ENCODE measurements at places on chromosomes 7 and 10.

- DNase-seq, result no peak
Measured at GRCh38 chr7:101411508-101411874, 48.8 kb downstream of the COL26A1 start.

- no peak for DNase-seq
Measured at GRCh38 chr10:30510932-30511700, 77.1 kb downstream of the MAP3K8 start.

- DNase-seq, result no peak
Measured at GRCh38 chr7:3825491-3825890, 524.4 kb downstream of the SDK1 start.

DNA sequence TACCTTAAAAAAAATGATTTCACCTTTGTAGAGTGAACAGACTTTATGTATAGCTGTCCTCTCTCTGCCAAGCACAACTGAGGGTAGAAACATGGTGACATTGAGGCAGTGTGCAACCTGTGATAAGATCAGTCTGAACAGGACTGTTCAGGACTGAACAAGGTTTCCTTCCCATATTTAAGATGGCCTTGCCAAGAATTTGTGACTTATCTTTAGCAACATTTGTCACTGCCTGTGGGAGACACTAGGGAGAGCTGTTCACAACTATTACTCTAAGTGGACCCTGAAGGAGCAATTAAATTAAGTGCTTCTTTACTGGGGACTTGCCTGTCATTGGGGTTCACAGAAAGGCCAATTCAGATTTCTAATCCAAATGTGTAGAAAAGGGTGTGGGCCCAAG, 6.7 kb downstream of the OR13A1 start:
- DNase-seq, result no peak

DNA sequence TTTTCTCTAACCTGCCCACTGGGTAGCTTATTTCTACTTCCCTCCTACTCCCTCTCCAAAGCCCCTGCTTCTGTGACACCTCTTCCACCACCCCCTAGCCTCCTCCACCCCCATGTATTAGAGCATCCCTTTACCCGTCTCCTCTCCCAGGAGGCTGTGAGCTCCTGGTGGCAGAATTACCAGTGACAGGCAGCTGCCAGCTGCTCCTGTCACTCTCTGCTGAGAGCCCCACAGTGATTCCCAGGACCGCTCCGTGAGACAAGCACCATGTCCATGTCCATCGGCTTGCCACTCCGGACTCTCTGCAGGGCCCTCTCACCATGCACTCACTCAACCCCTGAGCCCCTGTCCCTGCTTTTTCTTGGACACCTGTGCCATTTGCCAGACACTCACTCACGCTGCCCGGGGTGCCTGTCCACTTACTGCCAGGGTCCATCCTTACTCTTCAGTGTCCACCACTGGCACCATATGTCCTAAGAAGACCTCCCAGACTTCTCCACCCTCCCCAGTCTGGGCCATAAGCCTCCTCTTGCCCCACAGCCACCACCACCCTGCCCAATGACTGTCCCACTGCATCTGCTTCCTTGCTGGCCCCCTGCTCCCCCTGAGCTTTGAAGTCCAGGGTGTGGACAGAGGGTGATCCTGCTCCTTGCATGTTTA, 9.8 kb downstream of the WDFY4 start:
- DNase-seq, result no peak

- no peak for DNase-seq
Measured at GRCh38 chr7:20839196-20839735, 52.6 kb upstream of the SP8 start.

DNA sequence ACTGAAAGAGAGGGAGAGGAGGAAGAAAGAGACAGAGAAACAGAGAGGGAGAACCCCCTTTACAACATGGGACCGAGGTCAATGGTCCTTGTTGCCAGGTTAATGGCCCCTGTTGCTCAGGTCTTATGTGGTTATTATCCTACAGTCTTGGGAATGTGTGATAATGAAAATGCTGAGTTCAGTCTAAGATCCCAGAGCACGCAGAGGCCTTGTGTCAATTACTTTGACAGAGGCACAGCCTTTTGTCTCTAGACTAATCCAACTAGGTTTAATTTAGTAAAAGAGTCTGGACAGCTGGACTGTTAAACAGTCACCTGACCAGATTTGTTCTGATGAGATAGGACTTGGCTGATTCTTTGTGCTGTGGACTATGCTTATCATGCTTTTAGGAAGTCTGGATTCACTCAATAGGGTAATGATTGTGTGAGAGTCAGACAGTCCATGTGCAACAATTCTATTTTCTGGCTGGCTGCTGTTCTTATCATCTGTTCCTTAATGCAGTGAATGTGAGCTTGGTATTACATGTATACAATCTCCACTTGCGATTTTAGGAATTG, 157.4 kb upstream of the MAGI2 start:
- DNase-seq, result no peak

DNA sequence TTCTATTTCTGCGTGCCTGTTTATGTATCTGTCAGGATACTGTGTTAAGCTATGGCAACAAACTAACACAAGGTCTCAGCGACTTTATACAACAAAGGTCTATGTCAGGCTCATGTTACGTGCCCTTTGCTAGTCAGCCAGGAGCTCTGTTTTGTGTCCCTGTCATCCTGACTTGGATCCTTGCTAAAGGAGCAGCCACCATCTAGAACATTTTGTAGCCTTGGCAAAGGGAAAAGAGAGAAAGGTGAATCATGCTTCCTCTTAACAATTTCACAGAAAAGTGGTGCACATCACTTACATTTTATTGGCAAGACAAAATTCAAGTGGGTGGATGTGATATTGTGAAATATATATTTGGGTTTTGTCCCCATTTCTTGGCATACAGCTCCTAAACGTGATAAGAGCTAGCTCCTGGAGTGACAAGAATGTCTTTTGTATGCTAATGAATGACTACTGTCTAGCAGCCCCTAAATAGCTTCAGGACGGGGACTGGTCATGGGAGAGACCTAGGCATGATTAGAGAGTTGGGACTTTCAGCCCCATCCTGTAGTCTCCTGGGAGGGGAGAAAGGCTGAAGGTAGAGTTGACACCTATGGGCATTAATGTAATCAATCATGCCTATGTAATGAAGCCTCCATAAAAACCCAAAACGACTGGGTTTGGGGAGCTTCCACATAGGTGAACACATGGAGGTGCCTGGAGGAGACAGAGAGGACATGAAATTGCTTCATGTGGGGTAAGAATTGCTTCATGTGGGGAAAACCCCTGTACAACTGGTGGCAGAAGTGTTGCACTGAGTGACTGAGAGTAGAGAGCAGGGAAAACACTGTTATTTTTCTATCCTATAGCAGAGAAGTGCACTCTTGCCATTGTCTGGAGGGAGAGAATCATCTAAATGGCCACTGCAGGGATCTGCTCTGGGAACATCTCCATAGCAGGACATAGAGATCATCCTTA, 33.0 kb downstream of the MRPL32 start:
- DNase-seq, result no peak

DNA sequence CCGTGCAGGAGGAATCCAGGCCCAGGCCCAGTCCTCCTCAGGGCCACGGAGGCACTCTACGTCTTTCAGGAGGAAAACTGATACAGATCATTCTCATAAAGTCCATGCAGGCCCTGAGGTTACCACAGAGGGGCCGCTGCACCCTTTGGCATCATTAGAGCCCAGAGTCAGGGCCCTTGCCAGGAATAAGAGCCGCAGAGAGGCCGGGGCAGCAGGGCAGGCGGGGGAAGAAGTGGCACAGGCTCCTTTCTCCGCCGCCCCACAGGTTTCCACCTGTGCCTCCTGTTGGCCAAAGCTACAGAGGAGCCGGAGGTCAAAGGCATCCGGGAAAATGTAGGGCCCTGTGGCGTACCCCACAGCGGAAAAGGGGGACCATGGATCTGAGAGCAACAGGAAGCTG, 366.6 kb upstream of the SHH start:
- DNase-seq, result no peak

- DNase-seq, result peak; percentile 41
Measured at GRCh38 chr10:98425511-98426352, 10.8 kb upstream of the PYROXD2 start.

- no peak for DNase-seq
Measured at GRCh38 chr7:151792086-151792485, 84.8 kb downstream of the PRKAG2 start.

GRCh38 chr7:159197066-159197975, 52.7 kb upstream of the VIPR2 start:
- DNase-seq, result peak; percentile 9

DNA sequence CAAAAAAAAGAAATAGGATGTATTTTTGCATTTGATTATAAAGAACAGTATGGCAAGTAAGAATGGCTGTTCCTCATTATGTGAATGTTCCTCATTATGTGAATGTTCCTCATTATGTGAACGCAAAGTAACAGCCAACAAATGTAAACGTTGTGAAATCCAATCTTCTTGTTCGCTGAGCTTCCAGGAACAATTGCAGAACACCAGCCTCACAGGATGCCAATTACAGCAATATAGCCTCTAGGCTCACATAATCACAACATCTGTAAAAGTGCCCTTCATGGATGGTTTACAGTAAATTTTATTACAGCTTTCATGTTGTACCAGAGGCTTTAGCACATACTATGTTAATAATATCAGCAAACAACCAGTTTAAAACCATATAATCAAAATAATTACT, 71.6 kb downstream of the THSD7A start:
- DNase-seq, result peak; percentile 99

DNA sequence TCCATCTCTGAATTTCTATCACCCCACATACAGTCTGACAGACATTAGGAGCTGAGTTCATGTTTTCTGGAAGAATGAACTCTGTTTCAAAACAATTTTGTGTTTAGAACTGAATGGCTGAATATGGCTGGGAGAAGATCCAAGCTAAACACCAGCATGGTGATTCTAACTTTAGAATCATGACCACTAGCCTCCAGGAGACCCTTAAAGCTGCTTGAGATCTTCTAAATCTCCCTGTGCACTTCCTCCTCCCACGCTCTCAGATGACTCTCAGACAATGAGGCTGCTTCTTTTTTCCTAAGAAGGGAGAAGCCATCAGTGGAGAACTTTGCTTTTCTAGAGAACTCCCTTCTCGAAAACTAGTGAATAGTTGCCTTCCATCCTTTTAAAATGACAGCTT, 711.2 kb downstream of the GRID1 start:
- no peak for DNase-seq

GRCh38 chr7:39681887-39682441, 58.6 kb downstream of the RALA start:
- no peak for DNase-seq

Measured in NCI-H69 (cell line).